BJ (cell line): ENCODE measurements at places on chromosomes 4 and X.

DNA sequence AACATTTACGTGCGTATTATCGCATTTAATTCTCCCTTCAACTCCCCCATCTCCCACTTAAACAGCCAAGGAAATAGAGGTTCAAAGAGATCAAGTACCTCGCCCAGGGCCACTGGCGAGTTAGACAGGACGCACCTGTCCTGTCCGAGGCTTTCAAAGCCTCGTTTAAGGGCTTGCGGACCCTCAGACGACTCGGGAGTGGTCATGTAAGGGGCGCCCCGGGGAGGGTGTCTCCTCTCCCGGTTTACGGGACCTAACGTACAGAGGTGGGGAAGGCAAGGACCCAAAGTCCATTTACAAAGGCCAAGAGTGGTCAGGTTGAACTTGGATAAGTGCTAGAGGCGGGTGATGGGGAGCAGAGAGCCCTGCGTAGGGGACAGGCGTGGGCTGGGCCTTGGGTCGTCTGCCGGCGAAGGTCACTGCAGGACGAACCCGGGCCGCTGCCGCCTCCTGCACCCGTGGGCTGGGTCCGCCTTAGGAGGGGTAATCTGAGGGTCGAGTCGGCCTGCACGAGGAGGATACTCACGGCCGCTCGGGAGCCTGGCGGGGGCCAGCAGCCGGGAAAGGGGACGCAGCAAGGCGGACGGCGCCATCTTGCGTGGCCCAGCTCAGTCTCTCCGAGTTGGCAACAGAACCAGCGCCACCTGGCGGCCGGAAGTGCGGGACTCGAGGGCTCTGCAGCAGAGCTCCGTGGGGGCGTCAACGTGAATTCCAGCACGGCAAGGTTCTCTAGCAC lies 5.9 kb upstream of the NAA15 start:
- no peak for DNase-seq

DNA sequence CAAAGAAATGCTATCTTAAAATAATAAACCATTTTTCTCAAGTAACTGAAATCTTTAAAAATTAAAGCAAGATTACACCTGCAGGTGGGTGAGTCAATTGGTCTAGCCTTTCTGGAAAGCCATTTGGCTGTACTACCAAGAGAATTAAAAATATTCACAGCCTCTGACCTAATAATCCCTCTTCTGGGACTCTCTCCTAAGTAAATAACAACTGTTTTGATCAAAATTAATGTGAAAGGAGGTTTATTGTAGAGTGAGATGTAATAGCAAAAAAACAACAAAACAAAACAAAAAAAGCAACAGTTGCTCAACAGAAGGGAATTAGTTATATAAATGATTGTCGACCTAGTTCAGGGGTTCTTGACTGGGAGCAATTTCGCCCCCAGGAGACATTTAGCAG lies 89.0 kb downstream of the GEMIN8 start:
- no peak for DNase-seq

GRCh38 chr4:8427761-8428287 lies 12.7 kb downstream of the ACOX3 start:
- DNase-seq = no peak

GRCh38 chr4:155780775-155781174 lies 22.0 kb downstream of the GUCY1B1 start:
- DNase-seq = no peak

- no peak for DNase-seq
Observed at GRCh38 chr4:186725469-186726425, 2.1 kb upstream of the FAT1 start.

GRCh38 chr4:17094876-17095210 lies 196.4 kb upstream of the LDB2 start:
- no peak for DNase-seq

GRCh38 chr4:1164444-1164843 lies 7.9 kb downstream of the SPON2 start:
- DNase-seq = no peak

GRCh38 chr4:41471126-41472071 lies 66.6 kb upstream of the LIMCH1 start:
- no peak for DNase-seq

GRCh38 chr4:55253948-55254593 lies 92.0 kb upstream of the SRD5A3 start:
- no peak for DNase-seq

- DNase-seq = no peak
Observed at GRCh38 chr4:41009411-41009810, 204.9 kb downstream of the APBB2 start.

DNA sequence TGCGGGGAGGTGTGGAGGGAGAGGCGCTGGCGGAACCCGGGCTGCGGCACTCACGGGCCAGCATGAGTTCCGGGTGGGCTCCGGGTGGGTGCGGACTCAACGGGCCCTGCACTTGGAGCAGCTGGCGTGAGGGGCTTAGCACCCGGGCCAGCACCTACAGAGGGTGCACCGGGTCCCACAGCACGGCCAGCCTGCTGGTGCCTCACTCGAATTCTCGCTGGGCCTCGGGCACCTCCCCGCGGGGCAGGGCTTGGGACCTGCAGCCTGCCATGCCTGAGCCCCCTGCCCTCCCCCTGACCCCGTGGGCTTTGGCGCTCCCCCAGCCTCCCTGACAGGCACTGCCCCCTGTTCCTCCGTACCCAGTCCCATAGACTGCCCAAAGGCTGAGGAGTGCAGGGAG lies 10.8 kb upstream of the CAMK2D start:
- DNase-seq = no peak

DNA sequence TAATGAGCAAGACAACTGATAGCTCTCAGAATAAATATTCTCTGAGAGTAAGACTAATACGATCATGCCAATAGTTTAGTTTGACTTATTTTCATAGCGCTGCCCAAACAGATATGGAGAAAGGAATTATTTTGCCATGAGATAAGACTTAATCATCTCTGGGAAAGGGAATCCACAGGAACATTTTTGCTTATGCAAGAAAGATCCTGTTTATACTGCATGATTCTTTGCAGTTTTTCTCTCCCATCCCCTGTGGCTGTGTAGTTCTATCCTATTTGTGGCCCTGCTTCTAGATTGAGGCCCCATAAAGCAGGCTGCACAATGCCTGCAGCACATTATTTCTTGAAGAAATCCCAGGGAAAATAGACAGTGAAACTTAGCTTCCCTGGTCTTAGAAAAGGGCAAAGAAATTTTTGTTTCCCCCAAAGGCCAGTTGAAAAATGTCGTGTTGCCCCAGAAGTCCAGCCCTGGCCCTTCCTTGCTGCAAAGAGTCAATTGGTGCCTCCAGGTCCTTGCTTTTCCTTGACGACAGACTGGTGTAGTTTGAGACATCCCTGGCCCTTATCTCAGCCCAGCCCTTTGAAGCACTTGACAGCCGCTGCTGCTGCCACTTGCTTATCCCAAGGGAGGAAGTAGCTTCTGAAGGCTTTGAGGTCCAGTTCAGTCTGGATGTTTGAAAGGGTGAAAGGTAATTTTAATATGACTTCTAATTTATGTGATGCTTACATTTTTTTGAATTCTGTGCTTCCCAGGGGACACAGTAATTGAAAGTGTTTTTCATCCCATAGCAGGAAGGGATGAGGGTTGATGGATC lies 45.0 kb upstream of the SH3RF1 start:
- DNase-seq = no peak

DNA sequence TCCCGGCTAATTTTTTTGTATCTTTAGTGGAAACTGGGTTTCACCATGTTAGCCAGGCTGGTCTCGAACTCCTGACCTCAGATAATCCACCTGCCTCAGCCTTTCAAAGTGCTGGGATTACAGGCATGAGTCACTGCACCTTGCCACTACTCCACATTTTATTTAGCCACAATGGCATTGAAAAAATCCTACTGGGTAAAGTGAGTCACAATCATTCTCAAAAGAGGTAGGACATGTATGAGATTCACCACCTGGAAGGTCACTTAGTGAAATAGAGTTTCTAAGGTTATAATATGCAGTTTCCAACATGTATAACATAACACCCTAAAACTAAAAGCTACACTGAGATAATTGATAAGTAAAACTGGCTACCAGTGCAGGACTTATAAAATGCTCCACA lies 159.2 kb downstream of the BTC start:
- no peak for DNase-seq

- no peak for DNase-seq
Observed at GRCh38 chrX:13008189-13008533, 33.3 kb downstream of the TMSB4X start.
